ENCODE measurements at places on chromosomes 6 and 20.

GRCh38 chr6:28898710-28898965 lies 25.1 kb downstream of the TRIM27 start:
- DNase-seq, result no peak

DNA sequence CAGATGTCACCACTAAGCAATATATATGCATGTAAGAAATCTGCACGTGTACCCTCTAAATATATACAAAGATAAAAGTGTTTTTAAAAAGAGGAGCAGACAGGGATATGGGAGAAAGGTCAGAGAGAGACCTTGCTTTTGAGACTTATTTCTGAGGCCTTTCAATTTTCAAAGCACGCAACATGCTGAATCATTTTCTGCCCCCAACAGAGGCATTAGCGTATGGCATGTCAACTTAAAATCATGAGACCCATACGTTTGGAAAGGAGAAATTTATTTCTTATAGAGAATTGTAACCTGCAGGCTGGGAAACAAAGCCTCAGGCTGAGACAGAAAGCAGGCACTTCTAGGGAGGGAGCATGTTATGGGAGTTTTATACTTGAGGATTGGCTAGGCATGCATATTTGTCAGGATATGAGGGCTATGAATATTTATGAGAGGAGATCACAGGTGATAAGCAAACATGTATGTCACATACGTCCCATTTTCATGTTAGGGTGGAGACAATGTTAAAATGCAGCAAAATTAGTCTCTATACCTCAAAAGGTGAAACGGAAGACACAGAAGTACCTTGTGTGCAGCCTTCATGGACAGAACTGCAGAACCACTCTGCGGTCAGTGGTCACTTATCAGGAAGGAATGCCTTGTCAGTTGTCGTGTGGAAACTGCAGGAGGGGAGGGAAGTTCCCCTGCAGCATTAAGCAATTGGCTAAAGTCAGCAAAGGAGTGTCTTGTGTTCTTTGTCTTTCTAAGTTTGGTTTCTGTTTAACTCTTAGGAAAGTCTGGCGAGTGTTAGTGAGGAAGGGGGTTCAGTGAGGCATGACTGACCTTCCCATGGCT lies 6.3 kb upstream of the GABRR2 start:
- peak; percentile 84 for DNase-seq

- peak; percentile 50 for DNase-seq
Measured at GRCh38 chr6:25404091-25404490, 124.9 kb downstream of the CARMIL1 start.

DNA sequence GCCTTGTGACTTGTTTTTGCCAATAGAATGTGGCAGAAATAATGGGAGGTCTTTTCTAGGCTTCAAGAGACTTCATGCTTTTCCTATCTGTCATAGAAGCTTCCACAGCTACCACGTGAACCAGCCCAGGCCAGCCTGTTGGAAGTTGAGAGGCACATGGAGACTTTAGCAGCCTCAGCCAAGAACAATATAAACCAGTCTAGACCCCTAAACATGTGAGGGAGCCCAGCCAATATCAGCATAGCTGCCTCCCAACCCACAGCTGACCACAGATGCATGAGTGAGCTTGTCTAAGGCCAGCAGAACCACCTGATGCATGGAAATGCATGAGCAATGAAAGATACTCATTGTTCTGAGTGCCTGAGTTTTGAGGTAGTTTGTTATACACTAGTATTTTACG lies 540.7 kb upstream of the BTBD3 start:
- DNase-seq, result no peak

GRCh38 chr6:82525775-82526495 lies 162.3 kb downstream of the TPBG start:
- no peak for DNase-seq

- DNase-seq, result no peak
Measured at GRCh38 chr6:15894973-15895725, 232.3 kb upstream of the DTNBP1 start.

- DNase-seq, result no peak
Measured at GRCh38 chr6:133835901-133836300, 53.0 kb upstream of the TCF21 start.

- DNase-seq, result no peak
Measured at GRCh38 chr6:39915866-39916265, 18.4 kb downstream of the MOCS1 start.

DNA sequence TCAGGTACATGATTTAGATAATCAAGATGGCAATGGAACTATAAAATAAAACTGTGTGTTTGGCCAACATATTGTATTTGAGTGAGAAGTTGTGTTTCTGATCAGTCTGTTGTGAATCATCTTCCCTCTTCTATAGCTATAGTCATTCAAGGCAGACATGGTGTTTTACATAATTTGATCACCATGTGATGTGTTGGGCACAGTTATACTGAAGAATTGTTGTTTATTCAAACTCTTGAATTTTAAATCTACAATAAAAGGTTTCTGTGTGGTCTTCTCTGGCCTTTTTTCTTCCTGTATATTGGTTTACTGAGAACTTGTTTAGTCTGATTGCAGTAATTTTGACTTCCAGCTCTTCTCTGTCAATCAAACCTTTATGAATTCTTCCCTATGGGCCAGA lies 4.4 kb downstream of the RNF182 start:
- DNase-seq, result no peak

DNA sequence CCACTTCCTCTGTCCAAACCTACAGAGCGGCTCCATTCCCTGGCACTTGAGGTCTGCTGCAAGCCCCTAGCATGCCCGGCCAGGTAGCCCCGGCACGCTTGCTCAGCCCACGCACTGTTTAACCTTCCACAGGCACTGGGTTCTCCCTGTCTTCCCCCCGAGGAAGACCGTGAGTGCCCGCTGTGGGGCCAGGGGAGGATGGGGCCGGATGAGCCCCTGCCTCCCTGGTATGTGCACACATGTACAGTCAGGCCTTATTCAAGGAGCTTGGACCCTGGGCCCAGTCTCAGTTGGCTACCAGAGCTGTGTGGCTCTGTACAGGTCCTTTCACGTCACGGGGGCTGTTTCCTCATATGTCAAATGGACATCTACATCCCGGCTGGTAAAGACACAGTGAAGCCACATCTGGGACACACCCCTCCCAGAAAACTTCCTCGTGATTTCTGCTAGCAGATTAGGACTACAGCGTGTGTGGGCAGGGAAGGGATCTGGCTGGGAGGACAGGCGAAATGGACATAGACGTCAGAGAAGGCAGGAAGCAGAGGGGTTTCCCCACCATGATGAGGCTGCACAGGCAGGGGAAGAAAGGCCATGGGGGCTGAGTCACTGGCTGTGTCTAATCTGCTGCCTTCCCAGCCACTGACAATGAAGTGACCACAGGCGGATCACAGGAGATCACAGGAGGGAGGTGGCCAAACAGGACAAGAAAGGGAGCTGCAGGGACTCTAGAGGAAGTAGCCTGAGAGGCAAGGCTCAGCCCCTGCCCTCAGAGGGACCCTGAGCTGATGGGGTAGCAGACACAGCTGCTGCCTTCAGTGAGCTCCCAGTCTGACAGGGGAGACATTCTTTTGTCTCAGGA lies 62.9 kb downstream of the MRPL14 start:
- DNase-seq, result peak; percentile 98

GRCh38 chr6:116827561-116828240 lies 1.2 kb downstream of the GPRC6A start:
- no peak for DNase-seq

DNA sequence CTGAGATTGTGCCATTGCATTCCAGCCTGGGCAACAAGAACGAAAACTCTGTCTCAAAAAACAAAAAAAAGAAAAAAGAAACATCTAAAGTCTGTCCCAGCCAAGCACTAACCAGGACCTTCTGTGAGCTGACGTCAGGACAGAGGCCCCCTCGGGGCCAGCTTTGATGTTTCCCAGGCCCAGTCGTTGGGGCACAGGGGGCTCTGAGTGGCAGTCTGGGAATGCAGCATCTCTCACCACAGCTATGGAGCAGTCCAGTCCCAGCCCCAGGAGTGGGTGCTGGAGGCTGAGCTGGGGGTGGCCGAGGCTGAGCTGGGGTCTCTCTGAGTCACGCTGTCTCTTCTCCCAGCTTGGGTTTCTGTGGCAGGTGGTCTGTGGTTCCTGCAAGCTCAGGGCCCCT lies 46.0 kb upstream of the SRF start:
- DNase-seq, result no peak

DNA sequence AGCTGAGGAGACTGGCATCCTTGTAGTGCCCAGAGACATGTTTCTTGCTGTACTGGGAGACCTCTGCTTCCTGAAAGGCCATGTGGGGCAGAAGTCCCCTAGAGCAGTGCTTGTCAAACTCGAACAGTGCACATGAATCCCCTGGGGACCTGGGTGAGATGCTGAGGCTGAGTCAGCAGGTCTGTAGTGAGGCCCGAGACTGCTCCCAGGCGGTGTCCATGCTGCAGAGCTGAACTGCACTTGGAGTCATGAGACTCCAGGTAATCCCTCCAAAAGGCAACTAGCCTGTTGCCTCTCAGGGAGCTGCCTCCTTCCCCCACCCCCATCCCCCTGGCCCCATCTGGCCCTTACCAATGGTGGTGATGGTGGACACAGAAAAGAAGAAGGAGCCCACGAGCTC lies 3.7 kb downstream of the KCNK17 start:
- DNase-seq, result no peak

- DNase-seq, result no peak
Measured at GRCh38 chr6:129253727-129254126, 370.8 kb downstream of the LAMA2 start.

DNA sequence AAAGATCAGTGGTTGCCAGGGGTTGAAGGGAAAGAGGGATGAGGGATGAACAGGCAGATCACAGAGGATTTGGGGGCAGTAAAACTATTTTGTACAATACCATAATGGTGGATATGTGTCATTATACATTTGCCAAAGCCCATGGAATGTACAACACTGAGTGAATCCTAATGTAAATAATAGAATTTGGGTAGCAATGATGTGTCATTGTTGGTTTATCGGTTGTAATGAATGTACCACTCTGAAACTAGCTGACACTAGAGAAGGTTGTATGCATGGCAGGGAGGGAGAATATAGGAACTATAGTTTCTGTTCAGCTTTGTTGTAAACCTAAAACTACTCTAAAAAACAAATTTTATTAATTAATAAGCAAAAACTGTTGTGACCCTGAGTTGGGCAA lies 17.8 kb upstream of the ASF1A start:
- no peak for DNase-seq

GRCh38 chr6:98581705-98582104 lies 252.7 kb upstream of the POU3F2 start:
- no peak for DNase-seq

DNA sequence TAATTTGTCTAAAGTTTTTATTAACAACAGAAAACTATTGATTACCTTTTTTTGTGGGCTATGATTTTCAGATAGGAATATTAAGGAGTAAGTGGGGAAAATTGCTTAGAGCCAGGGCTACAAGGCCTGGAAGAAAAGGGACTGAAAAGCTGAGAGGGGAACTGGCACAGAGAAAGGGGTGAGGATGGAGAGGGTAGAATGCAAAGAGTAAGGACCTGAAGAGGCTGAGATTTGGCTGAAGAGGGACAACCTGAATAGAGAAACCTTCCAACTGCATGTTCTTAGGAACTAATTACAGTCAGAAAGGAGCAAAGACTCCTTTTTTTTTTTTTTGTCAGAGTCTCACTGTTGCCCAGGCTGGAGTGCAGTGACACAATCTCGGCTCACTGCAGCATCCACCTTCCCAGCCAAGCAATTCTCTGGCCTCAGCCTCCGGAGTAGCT lies 16.7 kb downstream of the BTN2A1 start:
- DNase-seq, result no peak

GRCh38 chr20:25223179-25223661 lies 24.7 kb upstream of the PYGB start:
- no peak for DNase-seq

DNA sequence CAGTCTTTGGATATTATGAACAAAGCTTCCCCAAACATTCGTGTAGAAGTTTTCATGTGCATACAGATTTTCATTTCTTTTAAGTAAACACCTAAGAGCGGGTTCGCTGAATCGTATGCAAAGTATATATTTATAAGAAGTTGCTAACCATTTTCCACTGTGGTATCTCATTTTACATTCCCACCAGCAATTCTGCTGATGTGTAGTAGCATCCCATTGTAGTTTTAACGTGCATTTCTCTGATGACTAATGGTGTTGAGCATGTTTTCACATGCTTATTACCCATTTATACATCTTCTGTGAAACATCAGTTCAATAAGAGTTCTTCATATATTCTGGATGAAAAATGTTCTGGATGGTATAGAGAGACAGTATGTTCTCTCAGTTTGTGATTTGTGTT lies 97.4 kb downstream of the IYD start:
- no peak for DNase-seq

DNA sequence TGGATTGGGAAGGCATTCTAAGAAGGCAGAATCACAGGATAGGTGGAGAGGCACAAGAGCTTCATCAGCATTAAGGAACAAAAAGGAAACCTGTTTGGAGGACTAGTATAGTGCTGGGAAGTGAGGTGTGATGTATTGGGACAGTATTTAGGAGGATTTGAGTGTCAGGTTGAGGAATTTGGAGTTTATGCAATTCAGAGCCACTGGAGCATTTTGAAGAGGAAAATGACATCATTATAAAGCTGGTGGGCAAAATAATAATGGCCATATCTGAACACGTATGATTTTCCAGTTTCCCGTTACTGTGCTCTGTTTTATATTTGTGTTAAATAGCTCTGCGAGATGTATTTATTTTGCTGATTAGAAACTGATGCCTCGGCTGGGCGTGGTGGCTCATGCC lies 14.2 kb downstream of the NDUFAF5 start:
- no peak for DNase-seq

- peak; percentile 16 for DNase-seq
Measured at GRCh38 chr6:35224720-35225119, 11.0 kb downstream of the SCUBE3 start.

DNA sequence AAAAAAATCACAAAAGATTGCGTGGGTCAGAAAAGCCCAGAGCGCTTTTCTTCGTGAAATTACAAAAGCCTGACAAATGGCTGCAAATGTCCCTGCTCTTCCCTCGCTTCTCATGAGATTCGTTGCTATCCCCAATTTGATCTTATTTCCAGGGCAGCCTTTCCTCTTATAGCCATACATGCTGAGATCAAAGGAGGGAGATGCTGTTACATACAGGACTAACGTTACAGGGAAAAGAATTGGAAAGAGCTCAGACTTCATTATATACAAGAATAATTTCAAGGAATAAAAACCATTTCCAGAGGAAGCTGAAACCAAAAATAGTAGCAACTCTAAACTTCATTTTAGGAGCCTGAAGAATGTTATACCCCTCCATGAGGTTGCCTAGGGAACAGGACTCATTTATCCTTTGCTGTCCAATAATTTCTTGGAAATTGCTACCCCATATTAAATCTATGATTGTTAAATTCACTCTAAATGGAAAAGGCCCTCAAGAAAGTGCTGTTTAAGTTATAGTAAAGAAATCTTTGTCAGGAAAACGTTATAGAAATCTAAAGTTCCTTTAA lies 81.0 kb downstream of the METTL24 start:
- DNase-seq, result no peak

DNA sequence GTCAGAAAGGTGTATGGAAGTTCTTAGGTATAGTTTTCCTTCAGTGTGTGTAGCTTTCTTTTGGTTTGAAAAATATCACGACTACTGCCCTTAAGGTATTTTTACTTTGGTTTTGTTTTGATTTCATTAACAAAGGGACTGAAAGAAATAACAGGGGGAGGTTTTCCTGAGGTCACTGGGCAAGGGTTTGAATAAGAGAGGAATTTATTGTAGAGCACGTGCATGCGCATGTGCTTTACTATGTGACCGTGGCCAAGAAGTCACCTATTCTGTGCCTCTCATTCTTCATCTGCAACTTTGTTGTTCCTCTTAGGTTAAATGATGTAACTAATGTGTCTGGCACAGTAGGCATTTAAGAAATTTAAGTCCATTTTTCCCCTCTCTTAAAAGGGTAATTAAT lies 4.1 kb upstream of the MAN1A1 start:
- no peak for DNase-seq
